A549 treated with Hydrocortisone at 1 μM for 4 hours (cell line): ENCODE measurements at places on chromosomes 1 and 21. TPM values are rescaled to one million over a fixed set of nuclear protein-coding genes. Genes with fewer than 3 reads are reported as not detected.

The CORT gene
- total RNA-seq = 0.13 to 0.38 TPM (median 0.24 TPM) in 5 replicates

The RCOR3 gene
- total RNA-seq = 25.5 to 30.0 TPM (median 27.3 TPM) in 5 replicates

The NPHS2 gene
- not detected in 5 replicates for total RNA-seq

The EDARADD gene
- 2.9 to 3.6 TPM (median 3.2 TPM) in 5 replicates for total RNA-seq

The OR2W3 gene
- not detected in 5 replicates for total RNA-seq

The ADORA1 gene
- 0.59 to 0.90 TPM (median 0.72 TPM) in 5 replicates for total RNA-seq

The QSOX1 gene
- 66.9 to 78.2 TPM (median 74.5 TPM) in 5 replicates for total RNA-seq

The LPAR3 gene
- total RNA-seq = 0.26 to 0.37 TPM (median 0.33 TPM) in 5 replicates

The SUSD4 gene
- 0.57 to 0.91 TPM (median 0.77 TPM) in 5 replicates for total RNA-seq
